Chondrocyte (in vitro differentiated cells): ENCODE measurements at places on chromosomes 1 and 21. TPM values are rescaled to one million over a fixed set of nuclear protein-coding genes. Genes with fewer than 3 reads are reported as not detected.
A peak's percentile ranks its signal among the peaks of the same experiment; 100 is the strongest.

CFHR3 gene
- 0.31 TPM in 1 of 3 replicates, not detected in the others for total RNA-seq

OR2T2 gene
- total RNA-seq = not detected in 3 replicates

DNA sequence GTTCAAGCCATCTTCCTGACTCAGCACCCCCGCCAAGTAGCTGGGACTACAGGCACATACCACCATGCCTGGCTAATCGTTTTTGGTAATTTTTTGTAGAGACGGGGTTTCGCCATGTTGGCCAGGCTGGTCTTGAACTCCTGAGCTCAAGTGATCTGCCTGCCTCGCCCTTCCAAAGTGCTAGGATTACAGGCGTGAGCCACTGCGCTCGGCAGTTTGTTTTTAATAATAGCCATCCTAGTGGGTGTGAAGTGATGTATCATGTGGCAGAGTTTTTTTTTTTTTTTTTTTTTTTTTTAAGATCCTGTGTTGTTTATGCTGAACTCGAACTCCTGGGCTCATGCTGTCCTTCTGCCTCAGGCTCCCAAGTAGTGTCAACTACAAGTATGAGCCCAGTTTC is 51.8 kb downstream of the SPEN start:
- H3K36me3 ChIP-seq = no peaks in the 10 kb centered on the region
- H3K4me3 ChIP-seq = no peak overlapping the region
- H3K4me1 ChIP-seq = peaks cover 28% of the 10 kb centered on the region
- H3K27me3 ChIP-seq = no peaks in the 10 kb centered on the region

GRCh38 chr1:228180271-228180958 is 14.8 kb downstream of the IBA57 start:
- peak; percentile 1 for DNase-seq
- no peak overlapping the region for H3K4me3 ChIP-seq
- peaks cover 1% of the 10 kb centered on the region for H3K36me3 ChIP-seq
- H3K27me3 ChIP-seq = no peaks in the 10 kb centered on the region
- H3K27ac ChIP-seq = no peak overlapping the region
- peaks cover 15% of the 10 kb centered on the region for H3K4me1 ChIP-seq

DNA sequence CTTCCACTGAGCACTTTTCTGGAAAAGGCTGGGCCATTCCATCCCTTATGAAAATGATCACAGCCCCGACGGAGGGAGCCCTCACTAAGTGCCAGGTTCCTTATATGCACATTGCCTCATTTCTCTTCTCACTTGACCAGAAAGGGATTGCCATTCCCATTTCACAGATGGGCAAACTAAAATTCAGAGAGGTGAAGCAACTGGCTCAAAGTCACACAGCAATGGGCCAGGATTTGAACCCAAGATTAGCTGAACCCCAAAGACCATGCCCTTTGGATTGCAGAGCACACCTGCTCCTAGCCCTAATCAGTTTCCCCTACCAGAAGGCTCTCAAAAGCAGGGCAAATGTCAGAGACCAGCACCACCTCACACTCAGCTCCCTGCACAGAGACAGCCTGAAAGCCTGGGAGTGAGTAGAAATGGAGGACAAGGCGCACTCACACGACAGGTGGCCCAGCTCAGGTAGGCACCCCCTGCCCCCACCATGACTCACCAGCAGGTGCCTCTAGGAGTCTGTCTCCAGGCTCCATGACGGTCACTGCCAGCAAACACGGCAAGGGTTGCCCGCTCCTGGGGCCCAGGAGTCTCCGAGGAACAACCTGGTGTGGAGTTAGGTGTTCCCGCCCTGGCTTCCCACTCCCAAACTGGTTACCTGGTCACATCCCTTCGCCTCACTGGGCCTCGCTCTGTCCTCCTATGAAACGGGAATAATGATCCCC is 21.7 kb downstream of the SDC3 start:
- H3K27me3 ChIP-seq = no peaks in the 10 kb centered on the region
- DNase-seq = no peak
- H3K4me1 ChIP-seq = peaks cover 32% of the 10 kb centered on the region
- peak overlapping the region; percentile 93 for H3K27ac ChIP-seq
- H3K4me3 ChIP-seq = no peak overlapping the region

DNA sequence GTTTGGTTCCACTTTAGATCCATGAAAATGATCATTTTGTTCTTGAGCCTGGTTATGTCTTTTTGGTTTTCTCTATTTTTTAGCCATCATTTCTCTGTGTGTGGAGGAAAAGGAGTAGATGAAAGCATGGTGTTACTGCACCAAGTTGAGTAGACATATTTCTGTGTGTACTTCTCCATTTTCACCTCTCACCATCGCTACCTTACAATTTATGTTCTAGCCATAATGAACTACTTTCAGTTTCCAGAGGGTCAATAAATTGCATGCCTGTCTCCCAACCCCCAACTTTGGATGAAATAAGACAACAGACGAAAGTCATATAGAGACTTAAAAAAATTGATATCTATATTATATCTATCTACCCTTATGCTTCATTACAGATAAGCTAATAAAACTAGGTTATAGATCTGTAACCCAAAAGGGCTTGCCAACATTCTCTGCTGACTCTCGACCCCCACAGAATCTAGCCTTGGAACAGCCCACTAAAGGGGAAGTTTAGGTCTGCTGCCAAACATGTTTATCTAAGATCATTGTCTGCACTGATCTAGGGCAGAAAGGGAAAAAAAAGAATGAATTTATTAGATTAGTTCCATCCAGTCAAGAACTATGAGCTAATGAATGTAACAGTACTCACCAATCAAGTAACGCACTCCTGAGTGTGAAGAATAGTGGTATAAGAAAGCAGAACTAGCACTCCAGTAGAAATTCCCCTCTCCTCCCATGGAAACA is 7.5 kb upstream of the MAN1A2 start:
- no peak overlapping the region for H3K27ac ChIP-seq
- no peaks in the 10 kb centered on the region for H3K4me1 ChIP-seq
- no peak overlapping the region for H3K4me3 ChIP-seq
- H3K27me3 ChIP-seq = no peaks in the 10 kb centered on the region
- no peak for DNase-seq
- H3K36me3 ChIP-seq = peaks cover 4% of the 10 kb centered on the region

GRCh38 chr1:86829321-86829720 is 84.6 kb downstream of the SELENOF start:
- H3K4me1 ChIP-seq = peaks cover 15% of the 10 kb centered on the region
- H3K36me3 ChIP-seq = no peaks in the 10 kb centered on the region
- no peak overlapping the region for H3K4me3 ChIP-seq

DNA sequence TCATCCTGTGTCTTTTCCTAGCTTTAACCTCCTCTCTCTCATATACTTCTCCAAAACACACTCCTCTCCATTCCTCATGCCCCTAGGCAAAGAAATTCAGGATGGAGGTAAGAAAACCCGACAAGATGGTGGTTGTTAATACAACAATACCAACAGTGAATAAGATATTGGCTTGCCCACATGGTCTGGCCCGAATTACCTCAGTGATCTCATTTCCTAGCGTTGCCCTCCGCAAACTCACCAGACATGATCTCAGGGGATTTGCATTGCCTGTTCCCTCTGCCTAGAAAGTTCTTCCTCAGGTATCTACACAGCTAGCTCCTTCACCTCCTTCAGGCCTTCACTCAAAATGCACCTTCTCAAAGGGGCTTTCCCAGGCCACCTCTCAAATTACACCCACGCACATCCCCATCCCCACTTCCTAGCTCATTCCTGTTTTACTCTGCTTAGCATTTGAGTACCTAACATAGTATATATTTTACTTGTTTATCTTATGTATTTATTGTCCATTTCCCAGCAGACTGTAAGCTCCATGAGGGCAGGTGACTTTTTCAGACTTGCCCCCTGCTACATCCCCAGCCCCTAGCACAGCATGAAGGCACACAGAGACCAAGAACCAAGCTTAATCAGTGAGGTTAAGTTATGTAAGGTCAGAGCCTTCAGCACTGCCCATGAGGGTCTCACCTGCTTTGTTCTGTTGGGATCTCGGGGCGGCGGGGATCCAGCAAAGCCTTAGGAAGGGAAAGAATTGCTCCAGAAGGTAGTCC is 10.2 kb upstream of the UBR4 start:
- H3K4me1 ChIP-seq = peaks cover 4% of the 10 kb centered on the region
- peaks cover 41% of the 10 kb centered on the region for H3K36me3 ChIP-seq
- H3K27me3 ChIP-seq = no peaks in the 10 kb centered on the region
- no peak for DNase-seq
- no peak overlapping the region for H3K4me3 ChIP-seq

DNA sequence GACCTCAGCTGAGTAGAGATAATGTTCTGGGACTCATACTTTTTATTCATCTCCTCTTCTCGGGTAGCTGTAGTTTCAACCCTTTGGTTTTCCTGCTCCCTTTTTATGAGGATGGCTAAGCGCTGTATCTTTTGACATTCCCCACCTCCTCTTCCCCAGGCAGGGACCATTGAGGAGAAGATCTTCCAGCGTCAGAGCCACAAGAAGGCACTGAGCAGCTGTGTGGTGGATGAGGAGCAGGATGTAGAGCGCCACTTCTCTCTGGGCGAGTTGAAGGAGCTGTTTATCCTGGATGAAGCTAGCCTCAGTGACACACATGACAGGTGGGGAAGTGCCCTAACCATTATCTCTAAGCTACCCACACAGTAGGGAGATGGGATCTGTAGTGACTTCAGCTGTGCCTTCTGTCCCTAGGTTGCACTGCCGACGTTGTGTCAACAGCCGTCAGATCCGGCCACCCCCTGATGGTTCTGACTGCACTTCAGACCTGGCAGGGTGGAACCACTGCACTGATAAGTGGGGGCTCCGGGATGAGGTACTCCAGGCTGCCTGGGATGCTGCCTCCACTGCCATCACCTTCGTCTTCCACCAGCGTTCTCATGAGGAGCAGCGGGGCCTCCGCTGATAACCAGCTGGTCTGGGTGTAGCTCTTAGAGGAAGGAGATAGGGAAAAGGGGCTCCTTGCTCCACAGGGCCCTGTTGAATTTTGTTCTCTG is 25.6 kb downstream of the LRRC41 start:
- no peak overlapping the region for H3K27ac ChIP-seq
- no peak for DNase-seq
- H3K27me3 ChIP-seq = no peaks in the 10 kb centered on the region
- no peak overlapping the region for H3K4me3 ChIP-seq
- H3K4me1 ChIP-seq = no peaks in the 10 kb centered on the region

DNA sequence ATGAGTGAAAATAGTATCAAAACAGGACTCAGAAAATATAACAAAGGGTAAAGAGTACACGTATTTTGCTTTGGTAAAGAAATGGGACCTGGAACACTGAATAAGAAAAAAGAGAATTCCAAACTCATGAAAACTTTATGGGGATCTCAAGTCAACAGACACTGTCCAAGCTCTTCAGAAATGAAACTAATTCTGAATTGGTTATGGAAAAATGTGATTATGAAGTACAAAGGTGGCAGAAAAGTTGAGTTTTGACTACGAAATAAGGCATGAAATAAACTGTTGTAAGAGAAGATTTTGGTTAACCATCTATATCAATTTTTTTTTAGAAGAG is 8.4 kb downstream of the EGLN1 start:
- peaks cover 6% of the 10 kb centered on the region for H3K36me3 ChIP-seq
- DNase-seq = no peak
- H3K27ac ChIP-seq = peak overlapping the region; percentile 85
- no peaks in the 10 kb centered on the region for H3K27me3 ChIP-seq
- peaks cover 47% of the 10 kb centered on the region for H3K4me1 ChIP-seq

- no peaks in the 10 kb centered on the region for H3K4me1 ChIP-seq
- no peak overlapping the region for H3K4me3 ChIP-seq
- peaks cover 6% of the 10 kb centered on the region for H3K27me3 ChIP-seq
- H3K36me3 ChIP-seq = no peaks in the 10 kb centered on the region
- DNase-seq = no peak
Measured at GRCh38 chr1:169511316-169512005, 25.7 kb upstream of the SLC19A2 start.
